ENCODE measurements at places on chromosomes 11 and 22.
A peak's percentile ranks its signal among the peaks of the same experiment; 100 is the strongest.

DNA sequence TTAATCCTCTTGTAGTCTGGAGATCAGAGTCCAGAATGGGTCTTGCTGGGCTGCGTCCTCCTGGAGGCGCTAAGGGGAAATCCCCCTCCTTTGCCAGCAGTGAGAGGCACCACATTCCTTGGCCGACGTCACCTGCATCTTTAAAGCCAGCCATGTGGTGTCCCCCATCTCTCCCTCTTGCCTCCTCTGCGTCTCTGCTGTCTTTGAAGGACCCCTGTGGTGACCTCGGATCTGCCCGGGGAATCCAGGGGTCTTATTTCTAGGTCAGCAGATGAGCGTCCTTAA lies 27.2 kb upstream of the PARVB start:
- no peak for DNase-seq

GRCh38 chr11:93623179-93623578 lies 38.3 kb upstream of the CEP295 start:
- no peak for DNase-seq

GRCh38 chr11:111565114-111565720 lies 24.7 kb downstream of the LAYN start:
- peak; percentile 65 for DNase-seq

DNA sequence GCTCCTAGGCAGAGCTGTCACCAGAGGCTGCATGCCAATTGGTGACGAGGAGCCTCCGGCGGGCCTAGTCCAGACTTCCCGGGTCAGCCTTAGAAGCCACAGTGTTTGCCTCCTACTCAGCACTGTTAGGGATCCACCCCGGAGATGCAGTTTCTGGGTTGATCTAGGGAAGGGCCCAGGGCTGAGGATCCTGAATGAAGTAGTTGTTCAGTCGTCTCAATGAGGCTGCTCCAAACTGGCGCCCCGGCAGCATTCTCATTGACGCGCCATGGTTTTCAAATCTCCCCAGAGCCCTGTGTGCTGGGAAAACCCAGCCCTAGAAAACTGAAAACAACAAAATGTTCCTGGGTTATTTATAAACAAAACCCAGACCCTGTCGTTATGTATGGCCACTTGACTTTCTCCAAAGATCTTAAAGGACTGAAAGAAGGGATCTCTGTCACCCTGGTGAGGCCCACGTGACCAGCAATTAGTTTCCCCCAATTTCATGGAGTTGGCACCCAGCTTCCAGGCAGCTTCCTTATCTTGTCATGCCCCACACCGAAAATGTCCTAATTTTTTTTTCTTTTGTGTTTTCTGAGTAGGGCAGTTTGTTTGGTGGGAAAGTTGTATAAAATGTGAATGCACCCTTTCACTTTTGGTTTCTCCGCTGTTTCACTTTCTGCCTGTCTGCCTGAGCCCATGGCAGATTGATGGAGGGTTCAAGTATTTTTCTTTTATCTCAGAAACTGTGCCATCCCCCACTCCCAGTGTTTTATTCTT lies 2.0 kb upstream of the EHD1 start:
- no peak for DNase-seq
